Activated T-helper 2 cell treated with anti-CD3 and anti-CD28 coated beads, Interferon-gamma antibody, Interleukin-2, Interleukin-4, amounts not matched to agents 10 μg/mL and 5 μg/mL and 100 μg/mL, durations not matched to agents 14 hours and 24 hours and 36 hours (primary cell): ENCODE measurements at places on chromosomes 12 and 14. TPM values are rescaled to one million over a fixed set of nuclear protein-coding genes. Genes with fewer than 3 reads are reported as not detected.

The NDUFA9 gene
- total RNA-seq = 124 and 125 TPM in 2 replicates

GRCh38 chr14:64963611-64964010 lies 8.5 kb downstream of the RAB15 start:
- H3K27ac ChIP-seq = no peak overlapping the region
- no peak overlapping the region for H3K4me3 ChIP-seq
- H3K4me1 ChIP-seq = no peaks in the 10 kb centered on the region
- no peaks in the 10 kb centered on the region for H3K36me3 ChIP-seq
- H3K27me3 ChIP-seq = no peaks in the 10 kb centered on the region

DNA sequence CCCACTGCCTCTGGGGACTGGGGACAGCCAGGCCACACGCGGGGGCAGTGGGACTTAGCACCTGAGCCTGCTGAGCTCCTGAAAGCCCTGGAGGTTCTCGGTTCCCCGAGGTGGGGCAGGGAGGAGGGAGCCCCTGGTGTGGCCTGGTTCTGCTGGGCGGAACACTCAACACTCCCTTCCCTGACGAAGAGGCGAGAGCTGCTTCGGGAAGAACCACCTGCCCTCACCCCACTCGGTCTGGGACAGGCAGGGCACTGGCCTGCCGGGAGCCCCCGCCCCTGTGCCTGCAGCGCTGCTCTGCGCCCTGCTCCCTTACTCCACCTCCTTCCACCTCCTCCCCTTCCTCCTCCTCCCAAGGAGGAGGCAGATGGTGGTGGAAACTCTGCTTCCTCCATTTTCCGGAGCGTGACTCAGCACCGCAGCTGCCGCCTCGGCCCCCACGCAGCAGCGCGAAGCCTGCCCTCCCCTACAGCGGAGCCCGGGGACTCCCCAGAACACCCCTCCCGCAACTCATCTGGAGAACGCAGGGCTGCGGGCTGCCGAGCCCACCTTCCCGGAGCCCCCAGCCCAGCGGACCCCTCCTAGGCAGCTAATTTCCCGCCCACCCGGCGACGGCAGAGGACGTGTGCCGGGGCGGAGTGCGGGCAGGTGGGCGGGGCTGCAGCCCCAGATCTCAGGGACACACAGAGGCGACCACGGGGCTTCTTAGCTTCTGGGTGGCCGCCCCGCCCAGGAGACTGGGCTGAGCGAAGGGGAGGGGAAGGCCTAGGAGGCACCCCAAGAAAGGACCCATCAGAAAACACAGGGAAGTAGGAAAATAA lies 11.7 kb upstream of the INF2 start:
- peak overlapping the region; percentile 72 for H3K27ac ChIP-seq
- peak; percentile 63 for DNase-seq
- peak overlapping the region; percentile 72 for H3K4me3 ChIP-seq
- H3K27me3 ChIP-seq = peaks cover 5% of the 10 kb centered on the region
- H3K36me3 ChIP-seq = no peaks in the 10 kb centered on the region

- no peaks in the 10 kb centered on the region for H3K36me3 ChIP-seq
Observed at GRCh38 chr12:69553628-69554248, 31.5 kb upstream of the CCT2 start.

The TUNAR gene
- total RNA-seq = not detected in 2 replicates

GRCh38 chr12:112837629-112838197 lies 46.2 kb downstream of the RPH3A start:
- H3K27ac ChIP-seq = no peak overlapping the region
- no peaks in the 10 kb centered on the region for H3K36me3 ChIP-seq
- H3K27me3 ChIP-seq = peaks cover 12% of the 10 kb centered on the region
- H3K4me1 ChIP-seq = no peaks in the 10 kb centered on the region
- DNase-seq = no peak

The DPPA3 gene
- not detected in 2 replicates for total RNA-seq

- H3K4me3 ChIP-seq = no peak overlapping the region
- H3K4me1 ChIP-seq = no peaks in the 10 kb centered on the region
- H3K27ac ChIP-seq = no peak overlapping the region
- no peaks in the 10 kb centered on the region for H3K27me3 ChIP-seq
- H3K36me3 ChIP-seq = no peaks in the 10 kb centered on the region
Observed at GRCh38 chr14:33369972-33370371, 431.3 kb downstream of the NPAS3 start.

The CAPS2 gene
- 1.2 and 2.2 TPM in 2 replicates for total RNA-seq

The CCDC177 gene
- 0.05 TPM in 1 of 2 replicates, not detected in the other for total RNA-seq

- no peak for DNase-seq
- no peak overlapping the region for H3K27ac ChIP-seq
- H3K4me1 ChIP-seq = no peaks in the 10 kb centered on the region
- H3K27me3 ChIP-seq = peaks cover 8% of the 10 kb centered on the region
Observed at GRCh38 chr12:119630223-119630780, 36.7 kb downstream of the TMEM233 start.

The GPR137C gene
- total RNA-seq = 0.07 and 0.27 TPM in 2 replicates

The FITM1 gene
- total RNA-seq = 1.0 and 1.2 TPM in 2 replicates

- H3K4me1 ChIP-seq = peaks cover 2% of the 10 kb centered on the region
- peaks cover 44% of the 10 kb centered on the region for H3K27me3 ChIP-seq
- H3K4me3 ChIP-seq = no peak overlapping the region
Observed at GRCh38 chr12:107847430-107847829, 72.9 kb downstream of the ASCL4 start.

DNA sequence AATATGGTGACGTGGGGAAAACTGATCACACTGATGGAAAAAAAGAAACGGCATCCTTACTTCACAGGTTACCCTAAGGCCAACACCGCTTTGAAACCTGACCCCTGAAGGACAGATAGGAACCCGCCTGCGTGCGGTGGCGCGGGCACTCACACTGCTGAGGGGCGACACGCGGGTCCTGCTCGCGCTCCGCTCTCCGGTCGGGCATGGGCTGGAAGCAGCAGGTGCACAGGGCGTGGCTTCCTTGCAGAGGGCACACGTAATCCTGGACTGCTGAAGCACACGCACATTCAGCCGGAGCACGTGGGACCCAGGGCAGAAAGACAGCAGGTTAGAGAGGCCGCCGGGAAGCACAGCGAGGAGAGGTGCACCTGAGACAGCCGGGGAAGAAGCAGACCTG lies 22.8 kb upstream of the GOLGA3 start:
- H3K4me3 ChIP-seq = no peak overlapping the region
- H3K4me1 ChIP-seq = no peaks in the 10 kb centered on the region
- no peak overlapping the region for H3K27ac ChIP-seq
- no peaks in the 10 kb centered on the region for H3K27me3 ChIP-seq
- no peak for DNase-seq

The KCNK13 gene
- total RNA-seq = 0.18 TPM in 1 of 2 replicates, not detected in the other

The NUAK1 gene
- total RNA-seq = 0.02 and 0.11 TPM in 2 replicates

DNA sequence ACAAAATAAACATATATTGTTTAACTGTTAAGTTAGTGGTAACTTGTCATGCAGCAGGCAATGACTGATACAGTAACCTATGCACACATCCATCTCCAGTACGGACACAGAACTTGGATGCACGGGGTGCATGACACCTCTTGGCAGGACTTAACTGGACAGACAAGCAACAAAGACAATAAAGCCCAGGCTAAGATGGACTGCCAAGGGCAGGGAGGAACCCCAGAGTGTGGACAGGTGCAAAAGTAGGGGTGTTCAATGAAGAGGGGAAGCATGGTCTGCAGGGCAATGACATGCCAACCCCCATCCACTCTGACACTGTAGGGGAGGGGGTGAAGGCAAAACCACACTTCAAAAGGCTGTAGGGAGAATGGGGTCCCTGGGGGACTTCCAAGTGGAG lies 11.7 kb downstream of the SSH1 start:
- no peak overlapping the region for H3K4me3 ChIP-seq
- peaks cover 57% of the 10 kb centered on the region for H3K36me3 ChIP-seq
- no peaks in the 10 kb centered on the region for H3K27me3 ChIP-seq

The P2RX4 gene
- 25.1 and 25.2 TPM in 2 replicates for total RNA-seq

DNA sequence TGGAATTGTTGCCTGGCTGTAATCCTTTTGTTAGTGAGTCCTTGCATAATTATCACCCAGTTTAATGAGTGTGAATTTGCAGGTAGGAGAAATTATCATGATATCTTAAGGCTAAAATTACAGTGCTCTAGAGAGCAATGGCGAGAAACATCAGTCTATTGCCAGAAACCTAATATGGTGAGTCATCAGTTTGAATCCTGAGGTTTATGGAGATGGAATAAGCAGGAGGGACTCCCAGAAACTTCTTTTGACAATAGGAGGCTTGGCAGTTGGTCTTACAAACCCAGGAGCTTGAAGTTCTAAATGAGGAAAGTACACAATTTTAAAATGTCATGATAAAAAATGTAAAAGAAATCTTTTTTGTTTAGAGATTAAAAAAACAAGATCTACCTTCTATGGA lies 31.5 kb upstream of the CRADD start:
- H3K27me3 ChIP-seq = peaks cover 8% of the 10 kb centered on the region
- no peaks in the 10 kb centered on the region for H3K4me1 ChIP-seq
- H3K27ac ChIP-seq = no peak overlapping the region
- no peaks in the 10 kb centered on the region for H3K36me3 ChIP-seq
- no peak for DNase-seq
- H3K4me3 ChIP-seq = no peak overlapping the region

DNA sequence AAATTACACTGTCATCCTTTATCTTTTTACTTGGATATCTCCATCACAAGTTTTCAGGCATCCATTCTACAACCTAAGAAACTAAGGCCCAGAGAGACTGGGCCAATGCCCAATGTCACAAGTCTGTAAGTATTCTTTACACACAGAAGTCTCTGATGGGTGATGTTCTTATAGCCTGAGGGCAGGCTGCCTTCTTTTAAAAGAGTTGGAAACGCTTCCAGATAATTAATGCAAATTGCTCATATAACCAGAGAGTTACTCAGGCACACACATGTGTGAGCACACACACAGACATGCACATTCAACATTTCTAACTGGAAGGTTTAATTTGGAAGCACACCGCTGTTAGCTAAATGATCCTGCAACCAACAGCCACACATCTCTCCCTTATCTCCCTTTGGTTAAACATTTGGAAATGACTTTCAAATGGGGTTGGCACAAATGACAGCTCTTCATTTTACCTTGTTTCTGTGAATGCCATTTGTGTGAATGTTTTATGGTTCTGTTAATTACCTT lies 160.8 kb upstream of the TMPO start:
- H3K4me1 ChIP-seq = no peaks in the 10 kb centered on the region
- DNase-seq = no peak
- H3K27ac ChIP-seq = no peak overlapping the region
- H3K36me3 ChIP-seq = no peaks in the 10 kb centered on the region
- H3K4me3 ChIP-seq = no peak overlapping the region

The KRT4 gene
- total RNA-seq = not detected in 2 replicates

DNA sequence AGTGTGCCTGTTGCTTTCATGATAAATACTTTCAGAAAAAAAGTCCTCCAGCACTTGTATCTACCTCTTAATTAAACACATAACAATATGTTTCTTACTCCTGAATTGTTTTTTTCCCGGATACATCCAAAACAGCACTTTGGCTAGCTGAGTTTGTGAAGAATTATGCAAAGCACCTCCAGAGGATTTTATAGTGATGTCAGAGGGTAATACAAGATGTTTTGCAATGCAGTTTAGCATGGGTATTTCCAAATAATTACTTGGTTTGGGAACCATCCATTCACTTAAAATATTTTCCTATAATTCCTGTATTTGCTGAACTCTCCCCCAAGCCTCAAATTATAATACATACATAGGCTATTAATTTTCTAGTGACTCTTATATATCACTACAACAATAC lies 37.7 kb upstream of the DBX2 start:
- H3K4me1 ChIP-seq = no peaks in the 10 kb centered on the region
- no peak for DNase-seq
- no peak overlapping the region for H3K4me3 ChIP-seq
- H3K27me3 ChIP-seq = no peaks in the 10 kb centered on the region
- H3K27ac ChIP-seq = no peak overlapping the region

The KLRC1 gene
- 0.21 and 0.37 TPM in 2 replicates for total RNA-seq

- H3K4me1 ChIP-seq = no peaks in the 10 kb centered on the region
- DNase-seq = no peak
- H3K36me3 ChIP-seq = no peaks in the 10 kb centered on the region
Observed at GRCh38 chr14:80605536-80605935, 336.0 kb downstream of the CEP128 start.

The AEBP2 gene
- total RNA-seq = 64.3 and 67.6 TPM in 2 replicates

DNA sequence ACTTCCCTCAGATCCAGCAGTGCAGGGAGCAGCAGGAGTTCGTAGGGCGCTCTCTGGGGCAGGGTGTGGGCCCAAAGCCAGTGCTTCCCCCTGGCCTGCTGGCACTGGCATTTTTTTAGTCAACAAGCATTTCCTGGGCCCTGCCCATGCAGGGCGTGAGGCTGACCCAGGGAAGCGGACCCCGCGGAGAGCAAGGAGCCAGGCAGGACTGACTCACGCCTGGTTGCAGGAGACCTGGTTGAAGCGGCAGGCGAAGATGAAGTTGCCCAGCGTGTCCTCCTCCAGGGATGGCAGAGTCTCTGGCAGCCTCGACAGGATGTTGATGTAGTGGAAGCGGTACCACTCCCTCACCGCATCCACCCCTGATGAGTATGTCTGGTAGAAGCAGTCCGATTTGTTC lies 13.5 kb downstream of the SCNN1A start:
- H3K27me3 ChIP-seq = peaks cover 9% of the 10 kb centered on the region
- no peaks in the 10 kb centered on the region for H3K36me3 ChIP-seq
- peak overlapping the region; percentile 15 for H3K4me3 ChIP-seq

- peaks cover 10% of the 10 kb centered on the region for H3K27me3 ChIP-seq
- no peak overlapping the region for H3K27ac ChIP-seq
- no peak for DNase-seq
- no peaks in the 10 kb centered on the region for H3K4me1 ChIP-seq
- no peak overlapping the region for H3K4me3 ChIP-seq
Observed at GRCh38 chr12:62705846-62706245, 229.1 kb downstream of the PPM1H start.

The CACNA1C gene
- total RNA-seq = 0.11 and 0.14 TPM in 2 replicates

DNA sequence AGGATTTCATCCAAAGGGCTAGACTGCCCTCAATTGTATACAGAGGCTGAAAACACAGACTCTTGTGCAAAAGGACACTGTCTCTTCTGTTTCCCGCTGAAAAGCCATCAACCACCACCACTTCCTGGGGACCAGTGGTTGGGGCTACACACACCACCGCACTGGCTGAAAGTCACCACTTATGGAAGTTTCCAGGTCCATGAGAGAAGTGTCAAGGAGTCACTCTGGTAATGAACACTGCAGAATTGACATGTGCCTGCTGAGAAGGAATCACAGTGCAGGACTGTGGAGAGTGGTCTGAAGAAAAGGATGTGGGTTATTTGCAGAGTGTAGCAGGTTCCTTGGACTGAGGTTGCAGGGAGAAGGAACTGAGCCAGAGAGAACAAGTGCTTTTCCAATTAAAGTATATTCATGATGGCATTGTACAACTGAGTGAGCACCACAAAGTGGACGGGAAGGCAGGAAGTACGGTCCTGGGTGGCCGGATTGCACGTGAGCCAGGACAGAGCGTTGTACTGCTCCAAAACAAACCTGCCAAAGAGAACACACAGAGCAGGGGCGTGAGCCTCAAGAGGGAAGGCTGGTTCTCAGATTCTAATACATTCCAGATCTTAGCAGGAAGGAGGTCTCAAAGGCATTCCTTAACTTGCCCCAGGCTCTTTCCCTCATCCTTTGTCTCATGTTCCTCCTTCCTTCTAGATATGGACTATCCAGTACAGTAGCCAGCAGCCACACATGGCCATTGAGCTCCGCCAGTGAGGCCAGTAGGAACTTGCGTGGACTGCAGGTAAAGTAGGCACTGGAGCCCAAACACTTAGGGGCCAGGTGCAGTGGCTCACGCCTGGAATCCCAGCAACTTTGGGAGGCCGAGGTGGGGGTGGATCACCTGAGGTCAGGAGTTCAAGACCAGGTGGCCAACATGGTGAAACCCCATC lies 316.4 kb downstream of the MED13L start:
- H3K4me1 ChIP-seq = peaks cover 37% of the 10 kb centered on the region
- no peaks in the 10 kb centered on the region for H3K27me3 ChIP-seq
- H3K27ac ChIP-seq = no peak overlapping the region
- H3K36me3 ChIP-seq = peaks cover 55% of the 10 kb centered on the region
- no peak for DNase-seq

GRCh38 chr12:10558789-10559188 lies 53.1 kb downstream of the EIF2S3B start:
- no peak overlapping the region for H3K27ac ChIP-seq
- DNase-seq = no peak
- H3K36me3 ChIP-seq = no peaks in the 10 kb centered on the region
- peaks cover 23% of the 10 kb centered on the region for H3K27me3 ChIP-seq

The IPO8 gene
- total RNA-seq = 40.1 and 44.3 TPM in 2 replicates
